GM04503 (cell line): ENCODE measurements at places on chromosomes 4 and X.

DNA sequence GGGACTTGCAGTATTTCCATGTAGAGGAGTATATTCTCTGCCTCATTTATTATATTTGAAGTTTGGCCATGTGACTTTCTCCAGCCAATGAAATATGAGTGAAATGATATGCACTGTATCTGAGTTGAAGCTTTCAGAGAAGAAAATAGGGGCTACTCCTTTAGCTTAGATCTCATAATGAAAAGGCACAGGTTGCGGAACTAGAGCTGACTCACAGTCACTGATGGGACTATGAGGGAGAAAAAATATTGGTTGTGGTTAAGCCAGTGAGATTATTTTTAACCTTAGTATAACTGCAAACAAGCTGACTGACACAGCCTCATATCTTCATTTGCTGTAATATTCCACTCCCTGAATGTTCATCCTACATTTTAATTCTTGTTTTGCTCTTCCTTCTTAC is 1104.3 kb downstream of the RPA4 start:
- no peak for DNase-seq

DNA sequence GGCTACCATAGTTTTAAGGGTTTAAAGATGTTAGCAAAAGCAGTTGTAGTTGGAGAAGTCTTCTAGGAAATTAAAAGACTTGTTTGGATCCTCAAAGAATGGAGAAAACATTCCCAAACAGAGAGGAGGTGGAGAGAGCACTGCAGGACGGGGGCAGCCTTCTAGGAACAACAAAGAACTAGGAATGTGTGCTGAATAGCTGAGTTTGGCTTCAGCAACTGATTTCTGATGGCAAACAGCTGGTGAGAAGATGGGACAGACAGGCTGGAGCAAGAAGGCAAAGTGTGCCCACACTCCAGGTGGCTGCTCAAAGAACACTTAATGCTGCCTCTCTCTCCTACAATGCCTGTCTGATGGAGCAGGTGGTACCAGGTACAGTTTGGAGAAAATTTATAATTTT is 1331.1 kb downstream of the ADGRL3 start:
- no peak for DNase-seq

GRCh38 chr4:118729287-118730286 is 44.4 kb downstream of the METTL14 start:
- no peak for DNase-seq

DNA sequence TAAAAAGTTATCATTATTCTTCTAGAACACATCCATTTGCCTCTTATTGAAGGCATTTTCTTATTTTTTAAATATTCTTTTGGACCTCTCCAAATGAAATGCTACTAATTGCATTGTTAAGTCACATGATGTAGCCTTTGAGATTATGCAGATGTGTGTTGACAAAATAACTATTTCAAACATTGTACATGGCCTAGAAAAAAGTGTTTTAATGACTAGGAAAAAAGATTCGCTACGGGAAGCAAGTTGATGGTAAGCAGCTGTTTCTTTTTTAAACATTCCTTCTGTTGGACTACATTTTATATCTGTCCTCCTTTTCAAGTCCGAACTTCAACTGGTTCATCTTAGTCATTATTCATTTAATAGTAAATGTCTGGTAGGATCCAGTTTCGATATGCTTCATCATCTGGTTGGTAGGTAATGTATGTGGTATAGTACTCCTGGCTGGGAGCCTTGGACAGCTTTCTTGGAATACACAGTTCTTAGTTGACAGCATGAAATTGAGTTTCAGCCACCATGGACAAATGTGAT is 34.3 kb upstream of the GUCY1A1 start:
- no peak for DNase-seq

- DNase-seq, result no peak
Measured at GRCh38 chr4:8238036-8238511, 31.5 kb upstream of the HTRA3 start.

DNA sequence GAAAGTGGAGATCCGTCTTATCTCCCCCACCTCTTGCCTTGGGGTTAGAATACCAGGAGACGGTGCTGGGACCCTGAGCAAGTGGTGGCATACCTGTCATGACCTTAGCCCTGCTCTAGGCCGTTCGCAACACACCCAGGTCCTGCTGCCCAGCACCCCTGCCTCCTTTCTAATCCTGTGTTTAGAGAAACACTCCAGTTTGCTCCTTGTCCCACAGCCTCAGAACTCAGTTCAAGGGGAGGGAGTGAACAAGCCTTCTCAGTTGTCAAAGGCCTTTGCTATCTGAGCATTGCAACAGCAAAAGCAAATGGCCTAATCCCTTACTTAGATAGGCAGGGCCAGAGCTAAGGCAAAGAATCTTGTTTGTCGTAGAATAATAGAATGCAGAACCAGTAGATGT is 67.9 kb downstream of the CHRNA9 start:
- DNase-seq, result no peak

- no peak for DNase-seq
Measured at GRCh38 chr4:81884986-81885385, 413.3 kb upstream of the RASGEF1B start.

- no peak for DNase-seq
Measured at GRCh38 chr4:10722957-10723356, 38.4 kb upstream of the CLNK start.

DNA sequence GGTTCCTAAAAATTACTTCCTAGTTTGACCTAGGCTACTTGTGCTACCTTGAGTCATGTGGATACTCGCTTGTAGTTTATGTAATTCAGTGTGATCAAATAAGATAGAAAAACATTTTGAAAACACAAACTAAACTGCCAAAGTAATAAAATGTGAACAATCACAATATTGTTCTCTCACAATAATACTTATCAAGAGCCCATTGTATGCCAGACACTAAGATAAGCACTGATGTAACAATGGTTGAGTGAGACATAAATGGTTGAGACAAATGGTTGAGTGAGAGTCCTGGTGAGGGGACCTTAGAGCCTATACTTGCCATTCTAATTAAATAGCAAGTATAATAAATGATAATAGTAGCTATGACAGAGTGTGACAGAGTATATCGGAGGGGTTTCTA is 41.7 kb downstream of the RFC1 start:
- DNase-seq, result no peak

DNA sequence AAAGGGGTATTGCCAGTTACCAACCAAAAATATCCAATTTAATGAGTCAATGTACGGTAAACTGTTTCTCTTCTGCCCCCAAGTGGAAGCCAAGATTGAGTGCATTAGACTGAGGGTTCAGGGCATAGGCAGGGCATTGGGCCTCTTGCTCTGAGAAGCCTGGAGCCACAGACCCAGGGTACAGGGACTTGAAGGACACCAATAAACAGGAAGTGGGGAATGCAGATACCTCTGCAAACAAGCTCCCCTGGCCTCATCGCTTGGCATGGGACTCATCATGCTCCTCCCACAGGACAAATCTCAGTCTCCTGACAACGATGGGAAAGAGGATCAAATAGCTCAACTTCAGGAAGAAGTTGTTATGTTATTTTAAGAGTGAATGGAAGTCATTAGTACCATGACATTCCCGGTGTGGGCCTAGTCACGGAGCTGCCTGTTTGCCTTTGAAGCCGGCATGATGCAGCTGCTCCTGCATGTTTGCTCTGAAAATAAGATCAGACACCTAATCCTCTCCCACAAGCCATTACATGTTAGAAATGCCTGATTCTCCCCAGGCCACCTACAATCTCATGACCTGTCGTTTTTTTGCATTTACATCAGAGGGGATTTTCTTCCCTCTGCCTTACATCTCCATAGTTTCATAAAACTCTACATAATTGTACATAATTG is 224.2 kb downstream of the RCHY1 start:
- no peak for DNase-seq

DNA sequence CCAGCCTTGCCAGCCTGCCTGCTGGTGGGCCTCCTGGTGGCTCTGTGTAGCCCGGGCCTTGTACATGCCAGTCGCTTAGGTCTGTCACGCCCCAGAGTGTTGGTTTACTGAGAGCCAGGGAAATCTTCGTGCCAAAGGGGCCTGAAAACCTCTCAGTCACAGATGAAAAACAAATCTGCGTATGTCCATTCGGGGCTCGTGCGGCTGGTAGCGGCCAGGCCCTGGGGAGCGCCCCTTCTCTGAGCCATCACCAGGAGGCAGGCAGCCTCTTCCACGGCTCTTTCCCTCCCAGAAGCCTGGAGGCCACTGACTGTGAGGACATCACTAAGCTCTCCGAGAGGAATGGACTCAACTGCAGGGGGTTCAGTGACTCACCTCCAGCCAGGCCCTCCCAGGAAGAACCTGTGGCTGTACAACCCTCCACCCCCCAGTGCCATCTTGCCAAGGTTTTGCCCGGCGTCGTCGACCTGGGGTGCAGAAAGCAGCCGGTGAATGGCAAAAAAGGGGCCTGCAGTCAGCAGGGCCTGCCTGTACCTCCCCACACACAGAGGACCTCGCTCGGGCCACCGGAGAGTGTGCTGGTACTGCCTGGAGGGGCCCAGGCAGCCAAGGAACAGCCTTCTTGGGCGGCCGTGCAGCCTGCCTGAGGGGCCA is 162.2 kb downstream of the BCOR start:
- DNase-seq, result no peak

DNA sequence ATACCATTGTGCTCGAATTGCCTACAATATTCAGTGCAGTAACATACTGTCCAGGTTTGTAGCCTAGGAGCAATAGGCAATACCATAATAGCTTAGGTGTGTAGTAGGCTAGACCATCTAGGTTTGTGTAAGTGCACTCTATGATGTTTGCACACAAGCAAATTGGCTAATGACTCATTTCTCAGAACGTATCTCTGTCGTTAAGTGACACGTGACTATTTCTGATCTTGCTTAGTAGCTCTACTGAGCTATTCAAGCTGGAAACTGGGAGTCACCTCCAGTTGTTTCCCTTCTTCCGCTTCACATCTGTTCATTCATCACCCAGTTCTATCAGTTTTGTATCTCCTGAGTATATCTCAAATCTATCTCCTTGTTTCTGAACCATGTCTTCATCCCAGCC is 86.1 kb downstream of the HNRNPD start:
- no peak for DNase-seq

DNA sequence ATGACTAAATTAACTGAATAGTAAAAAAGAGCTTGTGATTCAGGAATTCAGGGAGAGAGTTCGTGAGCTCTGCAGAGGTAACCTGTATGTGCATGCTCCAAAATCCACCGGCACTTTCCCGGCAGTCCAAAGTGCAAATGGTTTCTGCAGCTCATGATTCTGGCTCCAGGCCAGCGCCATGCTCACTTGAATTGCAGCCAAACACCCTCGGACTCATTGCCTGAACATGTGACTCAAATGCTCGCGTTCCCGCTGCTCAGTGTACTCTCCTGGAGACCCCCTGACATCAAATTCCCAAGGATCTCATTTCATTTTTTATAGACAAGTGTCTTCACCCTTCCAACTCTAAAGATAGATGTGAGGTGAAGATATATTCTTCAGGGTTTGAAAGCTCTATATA is 44.1 kb upstream of the SH3RF1 start:
- DNase-seq, result no peak

- no peak for DNase-seq
Measured at GRCh38 chr4:134308910-134309309, 107.3 kb upstream of the PABPC4L start.

GRCh38 chr4:95198961-95199360 is 349.8 kb downstream of the UNC5C start:
- DNase-seq, result no peak

- no peak for DNase-seq
Measured at GRCh38 chrX:38717871-38718270, 83.4 kb upstream of the MID1IP1 start.

DNA sequence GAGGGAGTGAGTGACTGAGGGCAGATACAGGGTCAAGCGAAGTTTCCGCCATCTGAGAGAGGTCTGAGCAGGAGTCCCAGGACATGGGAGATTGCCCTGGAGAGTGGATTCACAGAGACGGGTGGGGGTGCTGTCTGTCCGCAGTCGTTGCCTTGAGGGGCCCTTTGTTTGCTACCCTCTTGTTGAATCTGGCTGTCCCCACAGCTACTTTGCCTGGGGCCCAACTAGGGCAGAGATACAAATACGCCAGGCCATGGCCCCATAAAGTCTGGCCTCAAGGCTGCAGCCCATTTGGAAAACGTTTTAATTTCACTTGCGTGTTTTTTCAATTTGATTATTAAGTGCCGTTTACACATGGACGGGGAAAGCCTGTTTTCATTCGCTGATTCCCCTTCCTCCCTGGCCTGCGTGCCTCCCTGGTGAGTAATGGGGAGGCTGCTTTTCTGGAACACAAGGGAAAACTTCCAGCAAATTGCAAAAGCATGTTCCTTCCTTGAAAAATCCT is 134.4 kb downstream of the SMIM20 start:
- peak; percentile 87 for DNase-seq

- DNase-seq, result no peak
Measured at GRCh38 chr4:122847931-122848330, 21.3 kb downstream of the FGF2 start.

DNA sequence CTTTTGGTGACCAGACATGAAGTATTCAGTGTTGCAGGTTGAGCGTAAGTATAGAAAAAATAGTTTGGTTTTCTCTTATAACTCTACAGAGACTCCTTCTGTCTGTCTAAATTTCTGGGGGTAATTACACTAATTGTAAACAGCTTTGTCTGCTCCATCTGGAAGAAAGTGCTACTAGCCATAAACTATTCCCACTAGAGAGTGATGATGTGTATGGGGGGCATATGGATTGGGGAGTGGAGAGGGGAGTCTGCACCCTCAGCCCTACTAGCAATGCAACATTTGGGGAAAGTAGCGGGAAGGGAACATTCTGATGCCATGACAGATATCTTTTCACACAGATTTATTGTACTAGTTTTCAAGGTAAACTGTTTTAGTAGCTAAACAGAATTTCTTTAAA is 549.7 kb downstream of the TRIML1 start:
- DNase-seq, result no peak

DNA sequence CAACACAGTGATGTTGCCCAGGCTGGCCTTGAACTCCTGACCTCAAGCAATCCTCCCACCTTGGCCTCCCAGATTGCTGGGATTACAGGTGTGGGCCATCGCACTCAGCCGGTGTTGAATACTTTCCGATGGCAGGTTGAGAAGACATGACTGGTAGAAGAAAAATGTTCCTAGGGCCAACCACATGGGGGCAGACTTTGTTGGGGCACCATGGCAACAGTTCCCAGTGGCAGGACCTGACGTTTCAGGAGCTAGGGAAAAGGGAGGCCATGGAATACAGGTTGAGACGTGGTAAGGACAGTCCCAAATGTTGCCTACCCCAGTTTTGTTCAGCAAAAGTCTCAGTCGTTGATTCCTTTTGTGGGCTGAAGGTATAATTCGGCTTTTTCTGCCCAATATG is 134.6 kb downstream of the ASMT start:
- no peak for DNase-seq
